ENCODE measurements at places on chromosomes 11 and 22.
A peak's percentile ranks its signal among the peaks of the same experiment; 100 is the strongest.

GRCh38 chr22:17117400-17117799, 3.8 kb downstream of the TMEM121B start:
- DNase-seq = no peak

DNA sequence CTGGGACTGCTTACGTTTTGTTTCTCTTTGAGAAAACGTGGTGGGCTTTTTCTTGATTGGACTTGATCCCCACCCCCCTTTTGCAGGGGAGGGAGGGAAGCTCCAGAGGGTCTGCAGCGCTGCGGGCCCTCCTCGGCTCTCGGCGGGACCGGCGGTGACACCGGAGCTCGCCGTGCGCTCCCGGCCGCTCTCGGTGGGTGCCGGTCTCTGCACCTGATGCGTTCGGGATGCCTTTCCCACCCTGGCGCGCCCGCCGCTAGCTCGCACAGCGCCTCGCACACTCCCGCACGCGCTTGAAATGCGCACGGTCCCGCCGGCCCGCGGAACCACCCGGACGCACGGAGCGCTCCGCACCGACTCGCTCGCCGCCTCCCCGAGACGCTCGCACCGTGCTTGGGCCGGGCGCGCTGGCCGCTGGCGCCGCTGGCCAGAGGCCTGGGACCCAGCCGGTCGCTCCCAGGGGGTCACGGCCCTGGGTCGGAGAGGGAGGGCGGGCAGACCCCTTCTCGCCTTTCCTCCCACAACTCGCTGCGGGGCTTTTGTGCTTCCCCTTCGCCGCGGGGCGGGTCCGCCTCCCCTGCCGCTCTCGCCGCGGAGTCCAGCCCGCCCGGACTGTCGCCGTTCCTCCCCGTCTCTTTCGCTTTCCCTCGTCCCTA, 1.0 kb downstream of the ZBTB16 start:
- no peak for DNase-seq

DNA sequence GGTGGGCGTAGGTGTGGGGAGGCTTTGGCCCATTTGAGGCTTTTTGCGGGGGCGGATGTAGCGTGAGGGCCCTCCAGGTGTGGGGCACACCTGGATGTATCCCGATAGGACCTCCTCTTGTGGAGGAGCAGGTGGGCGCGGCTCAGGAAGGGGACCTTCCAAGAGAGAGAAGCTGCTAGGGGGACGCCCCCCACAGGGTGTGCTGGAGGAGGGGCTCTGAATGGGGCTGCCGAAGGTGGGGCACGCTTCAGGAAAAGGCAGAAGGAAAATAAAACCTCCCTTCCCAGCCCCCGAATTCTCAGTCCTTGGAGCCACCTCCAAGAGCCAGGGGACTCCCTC, 621 bp downstream of the SGSM1 start:
- no peak for DNase-seq

GRCh38 chr22:24440718-24441405, 13.5 kb downstream of the ADORA2A start:
- no peak for DNase-seq

- no peak for DNase-seq
Observed at GRCh38 chr11:132957881-132958280, 574.4 kb downstream of the OPCML start.

- no peak for DNase-seq
Observed at GRCh38 chr11:113874581-113875233, 665 bp downstream of the USP28 start.

- no peak for DNase-seq
Observed at GRCh38 chr11:26297189-26297975, 34.5 kb upstream of the ANO3 start.

DNA sequence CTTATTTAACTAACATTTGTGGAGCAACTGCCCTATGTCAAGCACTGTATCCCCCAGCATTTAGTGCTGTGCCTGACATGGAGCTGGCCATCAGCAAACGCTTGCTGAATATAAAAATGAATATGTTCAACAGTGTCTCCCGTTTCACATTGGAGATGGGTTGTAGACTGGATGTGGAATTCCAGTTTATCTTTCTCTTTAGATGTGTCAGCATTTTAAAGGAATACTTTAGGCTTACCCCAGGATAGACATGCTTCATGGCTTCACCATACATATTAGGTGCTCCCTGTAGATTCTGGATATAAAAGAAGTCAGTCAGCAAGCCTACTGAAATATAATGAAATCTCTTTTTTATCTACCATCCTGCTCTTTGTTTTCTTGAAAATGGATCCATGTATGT, 21.3 kb upstream of the TPH1 start:
- DNase-seq = no peak

DNA sequence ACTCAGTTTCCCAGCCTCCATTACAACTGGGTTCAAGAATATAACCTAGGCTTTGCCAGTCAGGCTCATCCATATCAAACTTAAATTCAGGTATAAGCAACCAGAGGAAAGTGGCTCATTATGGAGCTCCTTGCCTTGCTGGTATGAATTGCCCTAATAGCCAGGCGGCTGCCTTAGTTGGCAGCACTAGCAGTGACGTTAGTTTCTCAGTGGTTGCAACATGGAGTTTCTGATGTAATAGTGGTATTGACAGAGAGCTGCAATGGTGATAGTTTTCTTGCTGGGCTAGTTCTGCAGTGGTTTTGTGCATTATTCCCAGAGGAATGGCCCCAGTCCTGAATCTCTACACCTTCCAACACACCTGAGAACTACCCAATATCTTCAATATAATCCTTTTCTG, 3.8 kb upstream of the TMEM123 start:
- DNase-seq = no peak

- no peak for DNase-seq
Observed at GRCh38 chr11:27358296-27358695, 4.7 kb downstream of the CCDC34 start.

- peak; percentile 78 for DNase-seq
Observed at GRCh38 chr22:37229805-37230672, 14.0 kb downstream of the RAC2 start.

DNA sequence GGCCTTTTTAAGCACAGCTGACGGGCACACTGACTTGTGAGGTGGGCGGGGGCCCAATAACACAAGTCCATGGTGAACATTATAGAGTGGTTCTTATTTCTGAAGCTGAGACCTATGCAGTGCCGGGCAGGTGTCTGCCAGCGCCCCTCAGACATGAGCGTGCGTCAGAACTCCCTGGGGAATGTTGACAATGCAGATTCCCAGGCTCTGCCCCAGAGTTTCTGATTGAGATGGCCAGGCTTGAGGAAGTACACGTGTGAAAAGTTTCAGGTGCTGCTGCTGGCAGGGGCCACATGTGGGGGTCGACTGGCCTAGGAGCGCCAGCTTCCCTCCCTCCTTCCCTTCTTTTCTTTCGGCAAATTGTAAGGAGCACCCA, 46.2 kb downstream of the TPCN2 start:
- no peak for DNase-seq

DNA sequence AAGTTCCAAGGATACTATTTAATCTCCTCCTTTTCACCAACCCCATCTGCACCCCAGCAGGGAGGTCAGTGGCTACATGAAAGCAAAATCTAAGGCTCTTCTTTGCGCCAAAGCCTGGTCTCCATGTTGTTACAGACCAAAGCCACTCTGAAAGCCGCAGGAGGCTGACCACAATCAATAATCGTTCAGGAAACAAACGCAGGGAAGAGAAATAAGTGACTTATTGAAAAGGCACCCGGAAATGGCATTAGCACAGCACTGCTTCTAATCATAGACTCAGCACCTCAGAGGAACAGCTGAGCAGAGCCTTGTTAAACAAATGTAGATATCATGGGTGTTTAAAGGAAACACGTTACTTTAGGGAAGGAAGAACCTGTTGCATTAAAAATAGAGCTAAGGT, 183.9 kb downstream of the KIRREL3 start:
- DNase-seq = no peak

- DNase-seq = no peak
Observed at GRCh38 chr11:125148743-125149142, 15.8 kb upstream of the PKNOX2 start.

- DNase-seq = no peak
Observed at GRCh38 chr22:32913557-32913956, 112.1 kb downstream of the TIMP3 start.

- no peak for DNase-seq
Observed at GRCh38 chr11:57073128-57073527, 84.4 kb downstream of the OR5AK2 start.

- no peak for DNase-seq
Observed at GRCh38 chr22:34879001-34879400, 187.0 kb upstream of the ISX start.

GRCh38 chr11:119772641-119773415, 43.8 kb upstream of the NECTIN1 start:
- no peak for DNase-seq

- no peak for DNase-seq
Observed at GRCh38 chr11:60989093-60989650, 17.7 kb downstream of the CD6 start.

GRCh38 chr11:12118949-12119348, 8.6 kb downstream of the MICAL2 start:
- no peak for DNase-seq

GRCh38 chr11:68328374-68329091, 16.1 kb downstream of the LRP5 start:
- DNase-seq = no peak

DNA sequence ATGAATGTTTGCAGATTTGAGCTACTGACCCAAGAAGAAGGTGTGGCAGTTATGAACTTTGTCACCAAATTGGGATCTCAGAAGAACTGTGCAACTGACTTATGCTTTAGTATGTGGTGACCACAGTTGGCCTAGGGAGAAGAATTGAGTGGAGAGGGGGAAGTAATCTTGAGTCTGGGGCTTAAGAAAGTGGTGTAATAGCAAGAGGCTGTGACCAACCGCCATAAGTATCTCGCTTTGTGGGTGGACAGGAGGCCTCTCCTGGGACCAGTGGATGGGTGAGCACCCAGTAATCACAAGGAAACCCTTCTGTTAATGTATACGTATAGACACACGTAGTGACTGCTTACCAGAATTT, 12.7 kb upstream of the IL10RA start:
- no peak for DNase-seq

- no peak for DNase-seq
Observed at GRCh38 chr22:24037851-24038765, 27.0 kb downstream of the CABIN1 start.

- no peak for DNase-seq
Observed at GRCh38 chr22:26956371-26956770, 299.0 kb downstream of the MIAT start.

- no peak for DNase-seq
Observed at GRCh38 chr11:65489035-65489705, 9.7 kb upstream of the MALAT1 start.

GRCh38 chr11:108596701-108597100, 3.1 kb upstream of the EXPH5 start:
- no peak for DNase-seq

GRCh38 chr11:8745431-8746253, 63.0 kb downstream of the RPL27A start:
- DNase-seq = no peak

GRCh38 chr11:57377107-57377506, 3.8 kb downstream of the PRG3 start:
- DNase-seq = no peak

GRCh38 chr22:24827296-24827695, 21.3 kb downstream of the SGSM1 start:
- DNase-seq = no peak

GRCh38 chr22:39530692-39531331, 1.7 kb downstream of the RPS19BP1 start:
- DNase-seq = no peak

GRCh38 chr22:35192129-35192918, 65.0 kb upstream of the HMGXB4 start:
- DNase-seq = no peak

DNA sequence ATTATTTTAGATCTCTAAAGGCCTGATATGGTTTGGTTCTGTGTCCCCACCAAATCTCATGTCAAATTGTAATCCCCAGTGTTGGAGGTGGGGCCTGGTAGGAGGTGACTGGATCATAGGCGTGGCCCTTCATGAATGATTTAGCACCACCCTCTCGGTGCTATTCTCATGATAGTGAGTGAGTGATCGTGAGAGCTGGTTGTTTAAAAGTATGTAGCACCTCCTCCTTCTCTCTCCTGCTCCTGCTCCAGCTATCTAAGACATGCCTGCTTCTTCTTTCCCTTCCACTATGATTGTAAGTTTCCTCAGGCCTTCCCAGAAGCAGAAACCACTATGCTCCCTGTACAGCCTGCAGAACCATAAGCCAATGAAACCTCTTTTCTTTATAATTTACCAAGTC, 114.1 kb downstream of the SERGEF start:
- DNase-seq = no peak

DNA sequence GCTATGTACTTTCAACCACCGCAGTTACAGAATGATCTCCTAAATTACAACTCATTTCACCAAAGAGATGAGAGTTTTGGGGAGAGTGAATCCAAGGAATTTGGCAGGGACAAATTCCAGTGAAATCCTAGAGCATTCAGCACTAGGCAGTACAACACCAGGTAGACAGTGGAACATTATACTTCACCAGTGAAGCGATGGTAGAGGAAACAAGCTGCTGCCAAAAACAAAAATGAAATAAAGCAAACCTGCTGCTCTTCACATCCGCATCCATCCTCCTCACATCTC, 16.9 kb downstream of the SMCO4 start:
- DNase-seq = no peak

- no peak for DNase-seq
Observed at GRCh38 chr11:3939211-3939610, 83.7 kb downstream of the STIM1 start.

DNA sequence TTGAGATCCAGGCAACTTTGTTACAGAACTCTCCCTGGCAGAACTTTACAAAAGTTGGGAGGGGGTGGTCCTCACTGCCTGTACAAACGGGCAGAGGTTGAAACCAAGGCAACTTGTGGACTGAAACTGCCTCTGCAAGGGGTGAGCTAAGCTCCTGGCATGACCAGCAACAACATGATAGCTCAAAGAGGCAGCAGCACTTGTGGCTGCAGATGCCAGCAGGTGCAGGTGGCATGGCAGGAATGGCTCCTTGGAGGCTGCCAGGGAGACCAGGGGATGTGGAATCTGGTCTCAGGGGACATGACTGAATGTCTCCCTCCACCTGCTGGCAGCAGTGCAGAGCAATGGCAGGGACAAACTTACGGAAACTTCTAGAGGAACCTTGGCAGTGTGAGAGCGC, 38.8 kb upstream of the PHF21A start:
- DNase-seq = no peak

DNA sequence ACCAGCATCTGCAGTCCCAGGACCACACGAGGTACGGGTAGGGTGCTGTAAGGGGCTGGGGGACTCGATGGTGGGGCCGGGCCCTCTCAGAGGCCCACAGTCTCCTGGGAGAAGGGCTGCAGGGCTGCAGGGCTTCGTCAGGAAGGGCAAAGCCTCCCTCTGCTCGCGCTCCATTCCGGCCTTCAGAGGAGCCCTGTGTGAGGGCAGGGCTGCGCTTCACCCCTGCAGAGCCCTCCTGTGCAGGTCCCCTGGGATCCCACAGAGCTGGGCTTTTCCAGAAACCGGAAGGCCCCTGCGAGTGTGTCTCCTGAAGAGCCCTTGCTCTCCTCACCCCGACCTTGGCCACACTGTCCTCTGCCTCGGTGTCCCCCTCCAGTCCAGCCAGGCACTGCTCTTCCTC, 27.2 kb downstream of the WNT11 start:
- DNase-seq = no peak

DNA sequence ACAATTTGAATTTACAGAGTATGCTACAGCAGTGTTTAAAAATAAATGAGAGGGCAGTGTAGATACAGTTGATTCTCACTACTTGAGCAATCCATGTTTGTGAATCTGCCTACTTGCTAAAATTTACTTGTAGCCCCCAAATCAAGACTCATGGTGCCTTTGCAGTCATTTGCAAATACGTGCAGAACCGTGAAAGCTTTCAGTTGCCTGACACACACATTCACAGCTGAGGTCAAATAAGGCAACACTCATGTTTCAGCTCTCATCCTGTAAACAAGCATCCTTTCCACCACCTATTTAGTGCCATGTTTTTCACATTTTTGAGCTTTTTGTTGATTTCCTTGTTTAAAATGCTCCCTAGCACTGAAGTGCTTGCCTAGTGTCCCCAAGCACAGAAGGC, 32.5 kb upstream of the RASL10A start:
- no peak for DNase-seq
